ENCODE measurements at places on chromosomes 3 and 15. TPM values are rescaled to one million over a fixed set of nuclear protein-coding genes. Genes with fewer than 3 reads are reported as not detected.

NMNAT3 gene
- 6.2 TPM for total RNA-seq

CFAP161 gene
- not detected for total RNA-seq

DNAJC13 gene
- 39.4 TPM for total RNA-seq

DNA sequence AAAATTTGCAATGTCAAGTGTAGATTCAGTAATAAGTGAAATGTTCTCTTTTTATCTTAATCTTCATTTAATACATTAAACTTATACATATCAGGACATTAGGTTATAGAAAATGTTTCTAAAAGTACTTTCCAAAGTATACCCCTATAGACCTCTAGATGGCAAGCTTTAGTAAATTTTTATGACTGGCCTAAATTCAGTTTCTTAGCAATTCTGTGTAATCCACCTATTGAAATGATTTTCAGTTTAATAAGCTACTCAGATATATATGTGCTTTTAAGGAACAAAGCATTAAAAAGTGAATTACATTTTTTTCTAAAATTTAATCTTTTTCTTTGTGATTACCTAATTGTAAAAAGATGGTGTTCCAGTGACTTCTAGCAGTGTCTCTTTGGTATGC, 342.2 kb downstream of the GBE1 start:
- DNase-seq: no peak
- H3K4me3 ChIP-seq: no peak overlapping the region
- H3K36me3 ChIP-seq: no peaks in the 10 kb centered on the region
- H3K27me3 ChIP-seq: no peaks in the 10 kb centered on the region
- H3K27ac ChIP-seq: no peak overlapping the region
- no peaks in the 10 kb centered on the region for H3K4me1 ChIP-seq

- no peaks in the 10 kb centered on the region for H3K36me3 ChIP-seq
- no peak overlapping the region for H3K4me3 ChIP-seq
- H3K27ac ChIP-seq: no peak overlapping the region
- DNase-seq: no peak
- no peaks in the 10 kb centered on the region for H3K4me1 ChIP-seq
These were observed 14.4 kb upstream of the STARD5 start for GRCh38 chr15:81338170-81339007.

- no peaks in the 10 kb centered on the region for H3K4me1 ChIP-seq
- no peak overlapping the region for H3K4me3 ChIP-seq
- no peak overlapping the region for H3K27ac ChIP-seq
These were observed 39.4 kb downstream of the UACA start for GRCh38 chr15:70723927-70724326.

DNA sequence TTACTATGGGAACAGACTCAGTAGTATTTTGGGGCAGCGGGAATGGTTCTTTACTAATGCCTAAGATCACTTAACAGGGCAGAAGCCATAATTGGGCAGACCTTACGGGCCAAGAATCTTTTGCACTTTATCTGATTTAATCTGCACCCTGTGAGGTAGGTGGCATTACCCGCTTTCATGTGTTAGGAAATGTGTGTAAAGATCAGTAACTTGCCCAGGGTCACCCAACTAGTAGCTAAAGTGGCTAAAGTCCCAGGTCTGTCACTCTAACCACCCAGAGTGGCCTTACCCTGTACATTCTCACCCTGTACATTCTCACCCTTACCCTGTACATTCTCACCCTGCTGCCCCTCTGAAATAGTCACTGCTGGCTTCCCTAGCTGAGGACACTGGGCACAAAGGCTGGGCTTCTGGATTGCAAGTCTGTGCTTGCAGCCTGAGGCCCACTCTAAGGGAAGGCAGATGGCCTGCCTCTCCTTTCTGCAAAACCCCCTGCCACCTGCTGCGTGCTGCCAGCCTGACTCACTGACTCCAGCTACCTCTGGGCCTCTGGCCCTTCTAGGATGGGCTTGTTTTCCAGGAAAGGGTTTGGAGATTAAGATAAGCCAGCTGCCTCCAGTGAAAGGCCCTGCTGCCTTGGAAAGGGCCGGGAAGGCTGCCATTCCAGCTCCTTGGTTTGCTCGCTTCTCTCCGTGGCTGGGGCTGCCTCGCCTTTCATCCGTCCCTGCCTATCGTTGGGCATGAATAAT, 37.5 kb upstream of the MYZAP start:
- no peak overlapping the region for H3K4me3 ChIP-seq
- no peaks in the 10 kb centered on the region for H3K4me1 ChIP-seq
- H3K27ac ChIP-seq: no peak overlapping the region
- no peaks in the 10 kb centered on the region for H3K27me3 ChIP-seq

GRCh38 chr3:112514527-112515128, 15.4 kb upstream of the BTLA start:
- no peaks in the 10 kb centered on the region for H3K4me1 ChIP-seq
- H3K27me3 ChIP-seq: no peaks in the 10 kb centered on the region
- H3K27ac ChIP-seq: no peak overlapping the region

DNA sequence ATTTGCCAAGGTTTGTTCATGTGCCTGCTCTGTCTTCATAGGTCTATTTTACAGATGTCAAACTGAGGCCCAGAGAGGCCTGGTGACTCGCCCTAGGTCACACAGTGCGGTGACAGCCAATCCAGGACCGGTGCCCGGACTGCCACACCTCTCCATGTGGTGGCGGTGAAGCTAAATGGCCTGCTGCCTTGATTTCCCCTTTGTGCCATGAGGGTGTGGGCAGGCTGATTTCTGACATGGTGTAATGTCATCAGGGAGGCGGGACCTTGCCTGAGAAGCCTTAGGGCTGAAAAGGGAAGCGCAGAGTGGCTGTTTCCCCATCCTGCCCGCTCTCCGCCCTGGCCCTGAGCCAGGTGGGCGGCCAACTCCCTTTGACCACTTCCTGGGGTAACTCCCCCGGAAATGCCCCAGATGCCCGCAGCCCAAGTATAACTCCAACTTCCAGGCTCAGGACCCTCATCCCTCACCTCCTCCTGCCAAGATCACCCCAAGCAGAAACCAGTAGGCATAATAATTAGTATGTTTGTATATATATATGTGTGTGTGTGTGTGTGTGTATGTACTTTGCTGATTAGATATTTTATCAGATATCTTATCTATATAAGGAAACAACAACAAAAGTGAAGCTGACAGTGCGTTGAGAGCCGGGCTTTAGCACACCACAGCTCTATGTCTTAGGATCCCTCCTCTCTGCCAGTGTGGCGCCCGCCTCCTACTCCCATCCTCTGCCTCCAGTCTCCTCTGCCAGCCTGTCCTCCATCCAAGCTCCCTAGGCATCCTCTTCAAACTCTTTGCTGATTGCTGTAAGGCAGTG, 63.9 kb downstream of the IQSEC1 start:
- H3K4me3 ChIP-seq: peak overlapping the region; percentile 20
- no peaks in the 10 kb centered on the region for H3K27me3 ChIP-seq
- DNase-seq: peak; percentile 35
- H3K27ac ChIP-seq: peak overlapping the region; percentile 99
- H3K4me1 ChIP-seq: peaks cover 95% of the 10 kb centered on the region

DNA sequence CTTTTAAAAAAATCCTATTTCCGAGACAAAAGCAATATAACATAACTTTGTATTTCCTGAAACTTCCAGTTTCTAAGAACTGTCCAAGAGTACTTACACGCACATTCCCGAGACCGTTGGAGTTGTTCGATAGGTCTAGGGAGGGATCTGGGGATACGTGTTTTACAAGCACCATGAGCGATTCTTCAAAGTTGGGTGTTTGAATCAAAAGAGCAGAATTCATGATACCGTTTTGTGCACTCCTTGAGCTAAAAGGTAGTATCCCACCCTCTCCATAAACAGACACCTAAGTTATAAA, 700 bp upstream of the EDEM1 start:
- H3K27ac ChIP-seq: peak overlapping the region; percentile 97
- no peak for DNase-seq
- peaks cover 8% of the 10 kb centered on the region for H3K36me3 ChIP-seq
- H3K27me3 ChIP-seq: no peaks in the 10 kb centered on the region
- peaks cover 16% of the 10 kb centered on the region for H3K4me1 ChIP-seq

DNA sequence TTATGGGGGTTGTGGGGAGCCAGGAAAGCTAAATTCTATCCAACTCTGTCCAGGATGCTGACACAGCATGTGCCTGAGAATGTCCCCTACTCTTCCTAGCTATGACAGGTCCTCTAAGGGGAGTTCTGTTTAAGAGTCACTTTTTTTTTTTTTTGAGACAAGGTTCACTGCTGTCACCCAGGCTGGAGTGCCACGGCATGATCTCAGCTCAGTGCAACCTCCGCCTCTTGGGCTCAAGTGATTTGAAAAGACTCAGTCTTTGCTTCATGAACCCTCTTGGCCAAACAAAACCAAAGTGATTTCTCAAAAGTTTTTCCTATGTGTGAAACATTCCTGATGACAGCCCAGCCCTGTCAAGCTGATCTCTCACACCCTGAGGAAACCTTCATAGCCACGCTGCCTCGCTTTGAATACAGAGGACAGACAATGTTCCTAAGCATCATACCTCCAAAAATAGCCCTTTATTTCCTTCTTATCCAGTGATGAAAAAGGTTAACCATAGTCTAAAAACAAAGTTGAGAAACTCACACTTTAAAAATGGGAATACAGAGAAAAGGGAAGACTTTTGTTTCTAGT, 105.5 kb upstream of the PROK2 start:
- H3K4me1 ChIP-seq: no peaks in the 10 kb centered on the region
- no peaks in the 10 kb centered on the region for H3K27me3 ChIP-seq
- DNase-seq: no peak

PLSCR2 gene
- total RNA-seq: 0.62 TPM

GPR149 gene
- total RNA-seq: not detected

DNA sequence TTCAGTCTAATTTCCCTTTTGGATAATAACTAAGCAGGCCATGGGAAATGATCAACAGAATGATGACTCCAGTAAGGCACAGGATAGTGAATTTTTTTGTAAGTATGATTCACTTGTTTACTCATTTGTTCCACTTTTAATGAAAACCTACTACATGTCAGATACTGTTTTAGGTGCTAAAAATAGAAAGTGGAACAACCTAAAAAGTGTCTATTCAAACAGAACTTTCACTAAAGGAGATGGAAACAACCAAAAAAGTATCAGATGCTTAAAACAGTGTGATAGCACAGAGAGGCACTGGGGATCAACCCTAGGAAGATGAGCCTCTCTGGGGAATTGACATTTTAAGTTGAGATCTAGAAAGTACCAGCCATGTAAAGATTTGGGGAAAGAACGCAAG, 11.1 kb downstream of the RYK start:
- no peak for DNase-seq
- no peaks in the 10 kb centered on the region for H3K27me3 ChIP-seq
- H3K27ac ChIP-seq: no peak overlapping the region
- no peak overlapping the region for H3K4me3 ChIP-seq

TNFAIP8L3 gene
- total RNA-seq: not detected

DNA sequence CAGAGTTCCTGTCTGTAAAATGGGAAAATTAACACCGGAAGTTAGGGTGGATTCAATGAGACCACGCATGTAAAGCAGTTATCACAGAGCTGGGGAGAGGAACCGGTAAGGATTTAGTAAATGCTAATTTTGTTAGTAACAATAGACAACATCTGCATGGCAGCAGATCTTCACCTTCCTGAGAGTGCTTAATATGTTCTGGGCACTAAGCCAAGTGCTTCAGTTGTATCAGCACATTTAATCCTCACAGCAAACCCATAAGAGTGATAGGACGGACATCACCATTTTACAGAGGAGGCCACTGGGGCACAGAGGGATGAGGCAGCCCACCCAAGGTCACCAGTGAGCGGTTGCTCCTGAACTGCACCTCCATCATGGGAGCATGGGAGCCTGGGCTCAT, 189.4 kb downstream of the WNT5A start:
- H3K4me1 ChIP-seq: no peaks in the 10 kb centered on the region
- H3K27ac ChIP-seq: no peak overlapping the region
- H3K4me3 ChIP-seq: no peak overlapping the region
- H3K27me3 ChIP-seq: no peaks in the 10 kb centered on the region

DNA sequence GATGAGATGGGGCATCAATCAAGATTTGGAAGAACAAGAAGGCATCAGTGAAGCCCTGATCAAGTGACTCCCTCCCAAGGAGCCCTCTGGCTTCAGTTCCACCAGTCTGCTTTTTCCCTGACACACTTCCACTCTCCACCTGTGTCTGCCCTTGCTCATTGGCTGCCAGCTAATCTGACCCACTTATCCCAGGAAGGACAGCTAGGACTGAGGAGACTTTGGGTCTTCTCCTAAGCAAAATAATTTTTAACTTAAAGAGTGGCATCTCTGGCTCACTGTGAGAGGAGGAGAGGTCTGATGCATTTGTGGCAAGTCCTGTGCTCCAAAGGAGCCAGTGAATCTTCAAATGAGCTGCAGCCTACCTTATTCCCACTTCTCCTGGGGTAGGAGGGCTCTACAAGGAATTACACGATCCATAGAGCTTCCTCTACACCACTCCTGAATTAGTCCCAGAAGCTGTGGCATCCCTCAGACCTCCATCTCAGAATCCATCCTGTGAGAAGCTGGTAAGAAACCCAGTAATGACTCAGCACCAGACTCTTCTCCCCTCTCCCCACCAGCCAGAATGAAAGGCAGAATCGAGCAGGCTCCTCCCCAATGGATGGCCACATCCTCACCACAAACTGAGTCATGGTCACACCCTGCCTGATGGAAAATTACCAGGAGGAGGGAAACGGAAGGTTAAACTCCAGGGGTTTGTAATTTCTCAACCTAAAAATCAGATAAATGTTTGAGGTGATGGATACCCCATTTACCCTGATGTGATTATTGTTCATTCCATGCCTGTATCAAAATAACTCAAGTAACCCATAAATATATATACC, 6.3 kb upstream of the PKM start:
- H3K27ac ChIP-seq: no peak overlapping the region
- H3K4me3 ChIP-seq: no peak overlapping the region
- H3K36me3 ChIP-seq: no peaks in the 10 kb centered on the region

DNA sequence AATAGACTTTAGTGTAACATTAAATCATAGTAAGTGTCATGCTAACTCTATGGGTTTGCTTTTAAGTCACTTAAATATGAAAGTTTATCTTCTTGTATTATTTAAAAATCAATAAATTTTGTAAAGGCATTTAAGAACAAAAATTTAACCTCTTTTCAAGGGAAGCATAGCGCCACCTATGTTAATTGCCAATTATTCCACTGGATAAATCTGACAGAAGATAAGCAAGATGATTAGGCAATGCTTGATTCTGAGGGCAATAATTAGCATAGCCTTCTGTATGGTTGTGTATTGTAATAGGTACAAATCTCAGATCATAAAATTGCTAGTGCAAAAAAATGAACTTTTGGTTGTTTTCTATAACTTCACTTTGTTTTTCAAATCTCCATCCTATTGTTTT, 560.1 kb downstream of the GRM7 start:
- H3K27ac ChIP-seq: no peak overlapping the region
- H3K4me3 ChIP-seq: no peak overlapping the region
- H3K36me3 ChIP-seq: no peaks in the 10 kb centered on the region
- no peaks in the 10 kb centered on the region for H3K27me3 ChIP-seq
- no peak for DNase-seq

DNA sequence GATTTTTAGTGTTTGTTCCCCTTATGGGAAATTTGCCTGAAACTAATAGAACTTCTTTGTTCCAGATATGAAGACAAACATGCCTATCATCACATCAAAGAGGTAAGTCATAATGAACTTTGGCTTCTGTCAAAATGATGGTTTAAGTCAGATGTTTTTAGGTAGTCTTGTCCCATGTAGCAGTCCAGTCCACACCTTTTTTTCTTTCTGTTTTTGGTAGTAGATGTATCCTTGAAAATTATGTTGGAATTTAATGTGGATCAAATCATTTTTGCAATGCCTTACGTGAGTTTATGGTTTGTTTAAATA, 12.1 kb downstream of the TSEN2 start:
- peaks cover 71% of the 10 kb centered on the region for H3K36me3 ChIP-seq
- H3K27ac ChIP-seq: no peak overlapping the region
- no peak overlapping the region for H3K4me3 ChIP-seq

GRCh38 chr3:99895703-99896441, 78.2 kb downstream of the CMSS1 start:
- DNase-seq: no peak
- H3K36me3 ChIP-seq: no peaks in the 10 kb centered on the region
